Stimulated activated CD4-positive, alpha-beta T cell treated with anti-CD3 and anti-CD28 coated beads, Interleukin-1b, Interleukin-23, amount 100 ng/mL, for 4 hours (primary cell): ENCODE measurements at places on chromosomes 6 and 20.

DNA sequence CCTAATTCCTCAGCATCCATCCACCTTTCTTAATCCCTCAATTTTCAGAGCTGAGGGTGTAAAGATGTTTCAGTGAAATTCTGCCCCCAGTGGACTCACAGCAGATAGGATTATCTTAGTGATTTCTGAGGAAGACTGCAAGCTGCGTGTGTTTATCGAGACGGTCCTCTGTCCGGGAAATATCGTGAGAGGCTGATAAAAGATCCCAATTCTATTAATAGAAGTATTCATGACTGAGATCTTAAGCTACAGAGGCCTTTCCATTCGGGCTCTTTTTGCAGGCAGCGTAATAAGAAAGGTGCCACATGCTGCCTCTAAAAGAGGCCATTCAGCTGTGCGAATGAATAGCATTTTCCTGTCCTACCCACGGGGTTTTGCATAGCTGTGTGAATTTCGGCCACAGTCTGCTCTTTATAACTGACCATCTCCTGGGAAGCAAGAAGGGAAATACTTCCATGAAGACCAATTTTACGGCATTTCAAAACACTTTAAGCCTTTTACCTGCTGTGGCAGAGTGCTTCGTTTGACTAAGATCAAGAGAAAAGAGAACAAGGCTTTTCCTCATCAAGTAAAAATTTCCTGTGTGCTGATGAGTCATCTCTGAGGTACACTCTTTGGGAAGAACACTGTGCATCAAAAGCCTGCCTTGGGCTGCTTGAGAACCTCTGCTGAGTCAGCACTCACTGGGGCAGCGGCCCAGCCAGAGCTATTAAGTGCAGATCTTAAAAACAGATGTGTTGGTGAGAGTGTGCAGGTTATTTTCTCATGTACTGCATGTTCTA lies 208.8 kb downstream of the ARHGAP18 start:
- no peak for DNase-seq

GRCh38 chr20:32553618-32554017 lies 31.5 kb downstream of the NOL4L start:
- DNase-seq, result no peak

DNA sequence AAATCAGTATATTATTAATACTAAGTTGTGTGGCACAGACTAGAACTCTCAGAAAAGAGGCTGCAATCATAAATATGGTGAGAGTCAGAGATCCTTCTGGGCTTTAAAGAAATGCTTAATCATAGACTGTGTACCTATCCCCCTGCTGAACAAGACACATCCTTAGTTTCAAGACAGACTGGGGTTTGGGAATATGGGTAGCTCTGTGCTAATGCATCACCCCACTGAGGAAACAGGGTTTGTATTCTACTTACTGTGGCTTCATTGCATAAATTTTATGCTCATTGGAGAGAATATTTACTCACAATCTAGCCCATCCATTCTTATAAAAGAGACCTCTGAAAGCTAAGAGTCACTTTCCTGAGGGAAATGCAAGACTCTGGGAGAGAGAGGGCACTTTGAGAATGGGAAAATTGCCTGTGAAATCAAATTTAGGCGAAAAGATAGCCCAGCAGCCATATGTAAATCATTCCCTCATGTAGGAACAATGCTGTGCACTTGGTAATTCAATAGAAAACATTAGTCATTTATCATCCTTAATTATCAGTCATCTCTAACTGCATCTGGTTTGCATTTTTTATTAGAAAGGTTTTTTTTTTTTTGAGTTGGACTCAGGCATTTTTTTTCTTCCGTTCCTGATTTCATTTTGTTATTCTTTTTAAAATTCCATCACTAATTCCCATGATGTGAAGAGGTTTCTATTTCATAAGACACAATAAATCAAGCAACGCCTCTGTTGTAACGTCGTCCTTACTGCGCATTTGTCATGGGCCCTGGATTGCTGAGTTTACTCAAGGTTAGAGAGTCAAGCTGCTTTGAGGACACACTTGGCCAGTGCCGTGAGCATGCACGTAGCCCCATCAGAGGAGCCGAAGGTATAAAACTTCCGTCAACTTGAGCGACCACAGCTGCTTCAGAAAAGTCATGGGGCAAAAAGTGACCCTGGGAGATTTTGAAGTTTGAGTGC lies 91.8 kb downstream of the TRMT11 start:
- no peak for DNase-seq

DNA sequence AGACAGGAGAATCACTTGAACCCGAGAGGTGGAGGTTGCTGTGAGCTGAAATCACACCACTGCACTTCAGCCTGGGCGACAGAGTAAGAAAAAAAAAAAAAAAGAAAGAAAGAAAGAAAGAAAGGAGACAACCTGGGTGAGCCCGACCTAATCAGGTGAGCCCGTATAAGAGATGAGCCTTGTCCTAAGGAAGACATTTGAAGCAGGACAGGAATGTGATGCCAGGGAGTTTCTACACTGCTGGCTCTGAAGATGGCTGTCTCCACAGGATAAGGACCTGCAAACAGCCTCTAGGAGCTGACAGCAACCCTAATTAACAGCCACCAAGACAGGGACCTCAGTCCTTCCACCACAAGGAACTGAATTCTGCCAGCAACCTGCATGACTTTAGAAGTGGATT lies 41.9 kb downstream of the NHLRC1 start:
- no peak for DNase-seq

DNA sequence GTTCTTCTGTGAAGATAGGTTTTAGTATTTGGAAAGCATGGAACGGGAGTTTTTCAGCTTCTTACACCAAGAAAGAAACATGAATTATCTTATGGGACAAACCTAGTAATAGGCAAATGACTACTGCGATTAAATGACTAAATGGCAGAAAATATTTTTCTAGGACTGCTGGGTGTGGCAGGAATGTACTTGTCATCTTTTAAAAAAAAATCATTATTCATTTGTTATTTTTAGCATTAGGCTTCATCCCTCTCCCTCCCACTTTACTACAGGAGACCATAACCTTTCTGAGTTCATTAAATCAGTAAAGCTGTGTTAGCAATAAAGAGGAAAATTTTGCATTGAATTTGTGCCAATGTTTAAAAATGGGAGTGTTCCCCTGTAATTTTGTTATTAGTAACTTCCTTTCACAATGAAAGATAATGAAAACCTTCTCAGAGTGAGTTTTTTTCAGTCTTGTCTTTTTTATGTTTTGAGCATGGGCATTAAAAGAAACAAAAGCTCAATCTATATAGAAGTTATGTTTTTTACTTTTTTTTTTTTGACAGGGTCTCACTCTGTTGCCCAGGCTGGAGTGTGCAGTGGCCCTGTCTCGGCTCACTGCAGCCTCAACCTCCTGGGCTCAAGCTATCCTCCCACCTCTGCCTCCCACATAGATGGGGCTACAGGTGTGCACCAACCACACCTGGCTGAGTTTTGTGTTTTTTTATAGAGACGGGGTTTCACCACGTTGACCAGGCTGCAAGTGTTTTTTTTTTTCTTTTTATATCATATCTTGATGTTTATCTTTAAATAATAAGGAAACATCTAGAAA lies 105.6 kb upstream of the CLDN20 start:
- DNase-seq, result no peak

DNA sequence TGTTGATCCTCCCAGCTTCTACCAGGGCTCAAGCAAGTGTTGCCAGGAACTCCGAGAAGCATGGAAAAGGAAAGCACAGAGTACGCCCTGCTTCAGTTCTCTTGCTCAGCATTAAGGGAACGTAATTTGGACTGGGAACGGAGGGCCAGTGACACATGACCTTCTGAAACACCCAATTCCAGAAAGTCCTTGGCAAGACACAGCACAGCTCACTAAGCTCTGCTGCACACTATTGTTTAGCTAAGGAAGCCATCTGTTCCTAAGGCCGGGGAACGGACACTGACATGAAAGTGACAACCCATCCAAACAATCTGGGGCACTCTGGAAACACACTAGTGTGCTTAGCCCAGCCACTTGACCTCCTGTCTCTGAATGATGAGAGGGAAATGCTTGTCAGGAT lies 56.9 kb upstream of the NXT1 start:
- DNase-seq, result no peak

GRCh38 chr6:24576447-24576846 lies 69.5 kb downstream of the KIAA0319 start:
- DNase-seq, result no peak
